ENCODE measurements at places on chromosomes 16 and 17.

GRCh38 chr17:40915721-40916256 is 21.7 kb downstream of the KRT23 start:
- no peak for DNase-seq

DNA sequence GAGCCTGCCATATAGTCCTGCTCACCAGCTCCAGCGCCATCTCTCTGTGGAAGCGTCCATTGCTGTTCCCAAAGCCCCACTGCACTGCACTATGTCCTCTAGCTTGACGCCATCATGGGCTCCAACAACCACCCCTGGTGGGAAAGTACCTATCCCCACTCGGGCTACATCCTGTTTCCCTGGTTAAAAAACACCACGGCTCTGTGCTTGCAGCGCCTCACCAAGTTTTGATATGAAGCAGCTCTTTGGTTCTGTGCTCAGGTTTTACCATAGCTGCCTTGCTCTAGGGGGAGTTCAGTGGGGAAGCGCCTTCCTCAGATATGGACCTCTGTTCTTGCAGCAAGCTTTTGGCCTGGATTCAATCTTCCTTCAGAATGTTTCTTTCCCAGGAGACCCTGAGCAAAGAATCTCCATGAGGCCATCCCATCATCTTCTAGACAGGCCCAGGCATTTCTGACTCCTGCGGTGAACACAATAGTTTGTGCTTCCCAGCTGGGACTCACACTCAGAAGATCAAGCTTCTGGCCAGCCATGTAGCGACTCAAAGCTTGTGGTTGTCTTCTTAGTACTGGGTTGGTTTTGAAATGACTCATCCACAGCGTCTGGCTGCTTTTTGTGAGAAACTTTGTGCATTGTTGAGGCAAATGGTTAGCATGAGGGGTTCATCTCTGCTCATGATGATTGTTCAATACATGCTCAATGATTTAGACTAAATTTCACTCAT is 39.5 kb downstream of the DYNLRB2 start:
- DNase-seq: no peak

- no peak for DNase-seq
These were observed 81.5 kb downstream of the TUBD1 start for GRCh38 chr17:59811209-59811608.

- DNase-seq: no peak
These were observed 21.6 kb upstream of the CACNG5 start for GRCh38 chr17:66813296-66813695.

DNA sequence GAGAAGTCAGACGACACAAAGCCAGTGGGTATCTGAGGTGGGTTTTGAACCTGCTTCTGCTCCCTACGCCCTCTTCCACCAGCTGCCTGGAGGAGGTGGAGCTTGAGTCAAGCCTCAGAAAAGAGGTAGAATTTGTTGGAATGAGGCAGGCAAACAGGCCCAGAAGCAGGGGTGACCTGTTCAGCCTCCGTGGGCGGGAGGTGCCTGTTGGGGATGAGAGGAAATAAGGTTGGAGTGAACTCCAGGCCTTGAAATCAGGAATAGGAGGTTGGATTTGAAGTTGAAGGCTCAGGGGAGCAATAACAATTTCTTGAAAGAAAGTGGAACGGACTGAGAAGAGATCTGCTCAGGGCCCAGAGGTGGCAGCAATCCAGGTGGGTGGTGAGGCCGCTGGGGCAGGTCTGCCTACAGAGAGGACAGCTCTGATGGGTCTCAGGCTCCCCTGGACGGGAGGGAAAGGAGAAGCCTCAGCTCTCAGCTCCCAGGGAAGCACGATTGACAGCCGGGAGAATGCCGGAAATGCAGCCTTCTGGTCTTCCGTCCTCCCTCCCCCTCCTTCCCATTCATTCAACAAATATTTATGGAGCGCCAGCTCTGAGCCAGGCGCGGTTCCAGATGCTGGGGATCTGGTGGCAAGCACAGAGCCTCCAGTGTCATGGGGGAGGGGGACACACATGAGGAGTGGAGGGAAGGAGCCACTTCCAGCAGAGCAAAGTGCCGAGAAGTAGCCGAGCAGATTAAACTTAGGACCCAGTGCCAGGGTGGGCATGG is 61.9 kb upstream of the CIBAR2 start:
- no peak for DNase-seq

GRCh38 chr17:50214976-50215760 is 13.7 kb upstream of the COL1A1 start:
- no peak for DNase-seq

DNA sequence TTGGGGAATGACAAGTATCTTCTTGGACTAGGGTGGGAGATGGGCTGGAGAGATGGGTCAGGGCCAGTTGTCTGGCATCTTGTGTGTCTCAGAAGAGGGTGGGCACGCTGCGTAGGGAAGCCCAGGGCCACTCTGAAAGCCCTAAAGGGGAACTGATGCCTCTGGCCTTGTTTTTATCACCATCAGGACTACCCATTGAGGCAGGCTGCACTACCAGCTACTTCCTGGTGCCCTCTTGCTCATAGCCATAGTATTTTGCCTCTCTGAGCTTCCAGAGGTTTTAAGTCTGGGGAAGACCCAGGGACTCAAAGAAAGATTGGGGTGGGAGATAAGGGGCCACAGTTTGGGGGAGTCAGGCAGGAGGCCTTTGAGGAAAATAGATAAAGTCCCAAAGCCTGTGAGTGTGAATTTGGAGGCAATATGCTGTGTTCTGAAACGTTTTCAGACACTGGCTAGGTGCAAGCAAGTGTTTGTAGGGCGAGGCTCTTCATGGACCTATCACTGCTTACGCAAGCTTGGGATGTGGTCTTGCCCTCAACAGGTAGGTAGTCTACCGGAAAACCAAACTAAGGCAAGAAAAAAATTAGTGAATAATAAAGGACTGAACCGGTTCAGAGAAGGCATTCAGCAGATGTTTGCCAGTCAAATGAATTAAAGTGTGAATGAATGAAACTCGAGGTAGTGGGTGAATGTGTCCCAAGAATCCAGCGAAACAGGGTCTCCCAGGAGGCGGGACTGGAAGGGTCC is 688 bp upstream of the ITGB3 start:
- no peak for DNase-seq

- DNase-seq: no peak
These were observed 73.7 kb downstream of the SREBF1 start for GRCh38 chr17:17763136-17763535.

DNA sequence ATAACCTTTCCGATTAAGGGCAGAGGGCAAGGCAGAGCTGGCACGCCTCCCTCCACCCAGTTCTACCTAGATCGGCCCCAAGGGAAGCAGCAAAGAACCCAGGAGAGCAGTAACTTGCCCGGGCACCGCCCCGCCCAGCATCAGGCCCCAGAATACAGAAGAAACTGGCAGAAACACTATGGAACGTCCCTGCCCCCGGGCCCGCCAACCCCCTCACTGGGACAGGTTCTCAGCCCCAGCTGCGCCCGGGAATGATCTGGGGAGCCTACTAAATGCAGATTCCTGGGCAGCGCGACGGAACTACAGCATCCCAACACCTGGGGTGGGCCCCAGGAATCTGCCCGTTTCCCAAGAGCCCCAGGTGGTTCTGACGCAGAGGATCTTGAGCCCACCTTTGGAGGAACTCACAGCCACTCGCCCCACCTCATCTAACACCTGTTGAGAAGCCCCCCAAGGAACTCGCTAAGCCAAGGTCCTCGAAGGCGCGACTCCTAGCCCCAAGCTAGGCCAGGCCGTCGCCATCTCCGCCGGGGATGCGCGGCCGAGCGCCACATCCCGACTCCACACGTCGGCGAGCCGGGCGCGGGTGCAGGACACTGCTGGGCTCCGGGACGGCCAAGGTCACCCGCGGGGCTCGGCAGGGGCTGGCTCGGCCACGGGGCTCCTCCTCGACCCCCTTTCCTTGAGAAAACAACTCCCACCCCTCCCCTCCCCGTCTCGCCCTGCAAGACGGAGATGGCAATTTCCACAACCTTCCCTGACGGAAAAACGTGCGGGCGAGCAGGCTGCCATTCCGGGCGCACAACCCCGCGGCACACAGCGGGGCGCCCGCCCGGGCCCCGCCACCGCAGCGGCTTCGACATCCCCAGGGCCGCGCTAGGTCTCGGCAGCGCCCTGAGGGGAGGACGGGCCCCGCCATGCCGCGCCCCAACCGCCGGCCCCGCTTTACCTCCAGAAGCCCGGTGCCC is 913 bp downstream of the CDIP1 start:
- no peak for DNase-seq

GRCh38 chr17:35191001-35191695 is 3.0 kb downstream of the SLC35G3 start:
- DNase-seq: no peak

- DNase-seq: no peak
These were observed 58.5 kb downstream of the IQCK start for GRCh38 chr16:19776565-19776964.

DNA sequence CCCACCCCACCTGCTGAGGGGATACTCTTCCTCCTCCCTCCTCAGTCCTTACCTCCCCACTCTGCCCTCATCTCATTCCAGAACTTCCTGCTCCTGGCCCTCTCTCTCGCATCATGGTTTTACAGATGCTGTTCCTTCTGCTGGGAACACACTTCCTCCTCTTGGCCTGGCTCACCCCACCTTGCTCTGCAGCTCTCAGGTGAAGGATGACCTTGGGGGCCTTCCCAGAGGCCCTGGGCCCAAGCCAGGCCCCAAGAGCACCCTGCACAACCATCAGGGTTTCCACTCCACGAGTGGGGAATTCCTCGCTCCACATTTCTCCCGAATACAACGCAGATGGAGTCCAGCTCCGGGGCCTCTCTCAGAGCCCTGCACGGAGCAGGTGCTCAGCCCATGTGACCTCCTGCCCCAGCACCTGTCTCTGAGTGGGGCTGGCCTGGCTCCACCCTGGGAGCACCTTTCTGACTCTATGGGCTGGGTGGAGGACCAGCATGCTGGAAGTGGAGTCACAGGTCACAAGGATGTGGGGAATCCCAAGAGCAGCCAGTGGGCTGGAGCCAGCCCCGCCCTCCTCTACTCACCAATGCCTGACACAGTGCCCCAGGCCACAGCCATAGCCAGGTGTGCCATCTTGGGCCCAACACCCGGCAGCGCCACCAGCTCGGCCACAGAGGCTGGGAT is 4.5 kb downstream of the NTHL1 start:
- DNase-seq: no peak

DNA sequence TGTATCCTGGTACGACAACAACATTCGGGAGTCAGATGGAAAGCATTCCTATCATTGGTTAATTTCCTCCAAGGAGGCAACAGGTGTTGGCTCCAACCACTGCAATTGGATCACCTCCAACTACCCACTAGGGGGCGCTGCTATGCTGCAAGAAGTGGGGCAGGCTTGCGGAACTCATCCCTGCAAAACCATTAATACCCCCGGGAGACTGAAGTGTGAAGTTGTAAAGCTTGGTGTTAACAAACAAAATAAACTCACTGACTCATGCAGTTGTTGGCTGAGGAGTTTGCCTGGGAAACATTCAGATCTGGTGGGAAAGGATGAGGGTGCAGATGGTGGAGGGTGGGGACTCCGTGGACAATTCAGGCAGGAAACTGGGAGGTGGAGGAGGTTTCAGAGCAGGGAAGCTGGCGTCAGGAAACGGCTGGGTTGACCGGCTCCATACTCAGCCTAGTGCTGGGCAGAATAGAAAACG is 84.9 kb downstream of the HS3ST2 start:
- DNase-seq: no peak

GRCh38 chr16:75927810-75928209 is 201.5 kb upstream of the CPHXL start:
- no peak for DNase-seq

DNA sequence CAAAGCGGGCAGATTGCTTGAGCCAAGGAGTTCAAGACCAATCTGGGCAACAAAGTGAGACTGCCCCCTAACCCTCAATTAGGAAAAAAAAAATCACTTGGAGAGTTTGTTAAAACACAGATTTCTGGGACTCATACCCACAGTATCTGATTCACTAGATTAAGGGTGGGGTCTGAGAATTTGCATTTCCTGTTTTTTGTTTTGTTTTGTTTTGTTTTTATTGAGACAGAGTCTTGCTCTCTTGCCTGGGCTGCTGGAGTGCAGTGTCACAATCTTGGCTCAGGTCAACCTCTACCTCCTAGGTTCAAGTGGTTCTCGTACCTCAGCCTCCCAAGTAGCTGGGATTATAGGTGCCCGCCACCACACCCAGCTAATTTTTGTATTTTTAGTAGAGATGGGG is 1.1 kb downstream of the HEATR9 start:
- DNase-seq: no peak

GRCh38 chr17:70423562-70423961 is 254.2 kb downstream of the KCNJ2 start:
- DNase-seq: no peak

DNA sequence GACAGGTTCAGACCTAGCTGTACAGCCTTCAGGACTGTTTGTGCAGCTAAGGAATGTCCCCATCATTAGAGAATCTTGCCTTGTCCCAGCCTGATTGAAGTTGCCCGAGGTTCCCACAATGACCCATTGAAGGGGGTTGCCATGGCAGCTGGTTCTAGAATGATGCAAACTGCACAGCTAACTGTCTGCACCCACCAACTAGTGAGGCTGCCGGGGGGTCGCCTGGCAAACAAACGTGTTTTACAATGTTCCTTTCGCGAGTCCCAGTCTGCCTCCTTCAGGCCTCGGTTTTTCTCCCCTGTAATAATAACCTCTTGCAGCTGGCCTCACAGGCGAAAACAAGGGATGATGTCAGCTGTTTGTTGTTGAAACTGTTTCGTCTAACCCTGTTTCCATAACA is 5.5 kb downstream of the C16orf96 start:
- DNase-seq: no peak

- DNase-seq: no peak
These were observed 5.0 kb downstream of the SGCA start for GRCh38 chr17:50170662-50171370.

- no peak for DNase-seq
These were observed 4.1 kb downstream of the SYNRG start for GRCh38 chr17:37605081-37605480.

DNA sequence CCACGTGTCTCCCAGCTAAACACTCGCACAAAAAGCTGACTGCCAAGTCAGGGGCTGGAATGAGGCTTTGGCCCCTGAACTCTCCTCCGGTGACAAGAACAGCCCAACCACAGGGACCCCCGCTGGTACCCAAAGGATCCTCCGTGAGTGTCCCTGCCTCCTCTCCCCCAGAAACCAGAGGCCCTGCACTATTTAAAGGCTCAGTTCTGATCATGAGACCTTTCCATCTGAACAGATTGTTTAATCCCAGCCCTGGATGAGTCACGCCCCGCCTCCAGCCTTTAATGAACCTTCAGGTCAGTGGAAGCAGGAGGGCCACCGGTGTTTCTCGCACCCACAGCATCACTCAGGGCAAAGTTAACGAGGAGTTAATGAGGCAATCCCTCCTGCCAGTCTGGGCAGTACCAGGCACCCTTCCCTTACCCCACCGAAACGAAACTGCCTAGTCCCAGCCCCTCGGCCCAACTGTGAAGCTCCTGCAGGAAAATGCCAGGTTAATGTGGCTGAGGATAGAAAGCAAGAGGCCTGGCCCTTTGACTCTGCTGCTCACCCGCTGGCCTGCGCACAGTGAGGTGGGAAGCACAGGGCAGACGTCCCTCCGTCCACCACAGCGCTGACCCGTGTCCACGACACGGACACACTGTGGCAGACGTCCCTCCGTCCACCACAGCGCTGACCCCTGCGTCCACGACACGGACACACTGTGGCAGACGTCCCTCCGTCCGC is 32.4 kb downstream of the TIMM22 start:
- no peak for DNase-seq
